Karpas-422 (cell line): ENCODE measurements at places on chromosomes 7 and 10.

DNA sequence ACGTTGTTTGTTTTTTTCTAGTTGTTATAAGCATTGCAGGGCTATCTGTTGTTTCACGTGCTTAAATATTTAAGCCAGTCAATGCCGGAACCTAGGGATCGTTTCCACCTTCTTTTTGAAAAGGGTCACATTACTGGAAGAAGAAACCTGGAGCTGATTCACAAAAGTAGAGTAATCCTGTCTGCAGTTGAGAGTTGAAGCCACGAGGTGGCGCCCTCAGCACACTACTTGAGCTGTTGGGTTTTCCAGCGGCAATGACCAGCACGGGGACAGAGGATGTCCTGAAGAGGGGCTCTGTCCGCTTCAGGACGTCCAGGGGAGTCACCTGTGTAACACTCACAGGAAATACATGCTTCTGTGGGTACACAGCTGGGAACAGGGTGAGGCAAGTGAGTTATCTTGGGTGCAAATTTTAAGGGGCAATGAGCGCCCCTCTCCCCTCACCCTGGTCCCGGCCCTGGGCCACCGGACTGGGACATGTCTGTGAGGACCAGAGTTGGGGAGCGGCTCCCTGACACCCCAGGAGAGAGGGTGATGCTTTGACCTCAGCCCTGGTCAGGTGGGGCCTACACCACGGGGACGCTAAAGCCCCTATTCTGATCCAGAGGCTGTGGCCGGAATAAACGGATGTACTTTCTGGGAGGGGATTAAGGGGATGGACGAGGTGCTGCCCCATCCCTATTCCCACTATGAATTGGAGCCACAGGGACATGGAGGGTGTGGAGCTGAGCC, 26.3 kb upstream of the WDFY4 start:
- DNase-seq: peak; percentile 89

- DNase-seq: no peak
Observed at GRCh38 chr10:88162852-88163251, 299.4 kb downstream of the PTEN start.

GRCh38 chr10:118551535-118552100, 43.8 kb downstream of the PRLHR start:
- DNase-seq: no peak

GRCh38 chr7:41006306-41006995, 696.4 kb downstream of the INHBA start:
- DNase-seq: no peak

DNA sequence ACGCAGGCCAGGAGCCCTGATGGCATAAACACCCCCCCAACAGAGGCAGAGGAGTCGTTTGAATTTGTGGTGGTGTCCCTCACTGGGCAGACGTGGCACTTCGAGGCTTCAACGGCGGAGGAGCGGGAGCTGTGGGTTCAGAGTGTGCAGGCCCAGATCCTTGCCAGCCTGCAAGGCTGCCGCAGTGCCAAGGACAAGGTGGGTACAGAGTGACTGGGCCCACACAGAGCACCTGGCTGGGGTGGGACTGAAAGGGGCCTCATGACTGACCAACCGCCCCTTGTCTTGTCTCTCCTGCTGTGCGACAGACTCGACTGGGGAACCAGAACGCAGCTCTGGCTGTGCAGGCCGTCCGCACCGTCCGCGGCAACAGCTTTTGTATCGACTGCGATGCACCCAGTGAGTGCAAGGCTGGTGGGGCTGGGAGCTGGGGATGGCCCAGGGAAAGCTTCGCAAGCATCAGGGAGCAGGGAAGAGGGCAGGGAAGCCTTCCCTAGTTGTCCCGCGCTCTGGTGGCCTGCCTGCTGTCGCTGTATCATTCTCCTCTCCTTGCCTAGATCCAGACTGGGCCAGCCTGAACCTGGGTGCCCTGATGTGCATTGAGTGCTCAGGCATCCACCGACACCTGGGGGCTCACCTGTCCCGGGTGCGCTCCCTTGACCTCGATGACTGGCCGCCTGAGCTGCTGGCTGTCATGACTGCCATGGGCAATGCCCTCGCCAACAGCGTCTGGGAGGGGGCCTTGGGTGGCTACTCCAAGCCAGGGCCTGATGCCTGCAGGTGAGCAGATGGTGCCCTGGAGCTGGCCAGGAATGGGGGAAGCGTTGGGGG, 25.4 kb downstream of the GBX1 start:
- no peak for DNase-seq

DNA sequence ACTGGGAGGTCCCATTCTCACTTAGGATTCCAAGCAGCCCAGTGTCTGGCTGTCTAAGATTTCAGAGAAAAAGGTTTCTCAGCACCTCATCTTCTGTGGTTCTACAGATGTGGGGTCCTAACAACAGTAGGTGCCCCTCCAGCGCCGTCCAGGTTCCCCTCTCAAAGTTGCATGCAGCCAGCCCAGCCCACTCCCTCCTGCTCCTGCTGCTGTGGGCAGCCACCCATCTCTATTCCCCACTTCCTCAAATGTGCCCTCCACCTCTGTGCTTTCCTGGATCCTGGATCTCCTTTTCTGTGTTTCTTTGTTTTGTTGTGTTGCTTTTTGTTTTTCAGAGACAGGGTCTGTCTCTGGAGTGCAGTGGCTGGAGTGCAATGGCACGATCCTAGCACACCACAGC, 13.3 kb upstream of the SLC18A3 start:
- DNase-seq: no peak

GRCh38 chr10:124650820-124651401, 93.3 kb downstream of the FAM53B start:
- DNase-seq: no peak

DNA sequence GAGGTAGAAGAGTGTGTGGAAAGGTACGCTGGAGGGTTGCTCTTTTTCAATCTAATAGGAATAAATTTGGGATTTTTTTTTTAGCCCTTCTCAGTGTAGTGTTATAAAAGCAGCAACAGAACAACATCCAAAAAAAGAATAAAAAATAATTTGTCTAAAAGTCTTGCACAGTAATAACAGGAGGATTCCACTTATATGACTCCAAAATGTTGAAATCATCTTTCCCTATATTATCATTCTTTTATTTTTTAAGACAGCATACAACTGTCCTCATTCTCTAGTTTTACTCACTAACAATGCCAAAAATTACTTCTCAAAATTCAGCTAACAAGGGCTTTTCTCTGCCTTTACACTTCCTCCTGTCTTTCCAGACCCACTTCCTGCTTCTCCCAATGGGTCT, 27.8 kb downstream of the IL2RA start:
- no peak for DNase-seq

- peak; percentile 72 for DNase-seq
Observed at GRCh38 chr10:119595676-119596515, 868 bp downstream of the TIAL1 start.

- DNase-seq: no peak
Observed at GRCh38 chr10:14543046-14543903, 212.6 kb upstream of the FRMD4A start.

DNA sequence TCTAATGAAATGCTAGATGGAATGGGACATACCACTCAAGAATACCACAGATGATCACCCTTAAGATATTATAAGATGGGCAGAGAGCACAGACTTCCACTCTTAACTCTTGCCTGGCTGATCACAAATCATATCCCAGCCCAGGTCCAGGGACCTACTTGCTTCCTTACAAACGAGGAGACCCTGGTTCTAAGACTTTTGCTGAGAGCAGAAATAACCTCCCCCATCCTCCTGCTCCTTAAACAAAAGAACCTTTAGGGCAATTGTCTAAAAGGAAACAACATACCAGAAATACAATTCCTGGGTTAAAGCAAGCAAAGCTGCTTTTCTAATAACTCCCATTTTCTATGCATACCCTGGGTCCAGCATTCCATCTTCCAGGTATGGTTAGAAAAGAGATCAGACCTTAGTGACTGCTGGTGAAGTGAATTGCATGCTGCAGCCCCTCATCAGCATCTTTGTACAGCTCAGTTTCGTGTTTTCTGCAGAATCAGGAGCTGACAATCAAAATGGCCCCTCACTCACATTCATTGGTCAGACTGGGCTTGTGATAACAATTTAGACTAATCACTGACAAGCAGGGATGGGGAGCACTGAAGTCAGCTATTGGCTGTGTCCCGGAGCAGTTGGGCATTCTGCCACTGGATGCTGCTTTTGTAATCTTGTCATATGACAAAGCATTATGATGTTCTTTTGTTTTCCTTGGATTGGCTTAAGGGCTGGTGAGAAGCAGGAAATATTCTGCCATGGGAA, 14.6 kb downstream of the IFIT3 start:
- no peak for DNase-seq

- no peak for DNase-seq
Observed at GRCh38 chr7:152709287-152710152, 33.6 kb upstream of the XRCC2 start.

DNA sequence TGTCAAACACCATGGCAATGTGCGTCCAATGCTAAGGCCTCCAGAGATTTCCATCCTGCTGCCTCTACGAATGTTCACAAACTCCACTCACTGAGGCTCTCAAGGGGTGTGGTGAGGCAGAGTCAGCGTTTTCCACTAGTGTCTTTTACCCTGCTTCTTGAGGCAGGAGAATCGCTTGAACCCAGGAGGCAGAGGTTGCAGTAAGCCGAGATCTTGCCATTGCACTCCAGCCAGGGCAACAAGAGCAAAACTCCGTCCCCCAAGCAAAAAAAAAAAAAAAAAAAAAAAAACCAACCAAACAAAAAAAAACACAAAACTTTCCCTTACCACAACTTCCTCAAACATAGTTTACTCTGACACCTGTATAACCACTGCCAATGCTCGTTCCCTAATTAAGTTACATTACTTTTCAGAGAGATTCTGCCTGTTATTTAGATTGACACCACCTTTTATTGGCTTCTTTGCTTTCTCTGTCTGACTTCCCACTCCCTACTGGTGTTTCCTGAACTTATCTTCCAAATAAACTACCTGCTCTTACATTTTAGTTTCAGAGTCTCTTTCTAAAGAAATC, 102.1 kb upstream of the ZNF746 start:
- no peak for DNase-seq

- no peak for DNase-seq
Observed at GRCh38 chr7:44184206-44184872, 4.9 kb downstream of the GCK start.

- DNase-seq: peak; percentile 79
Observed at GRCh38 chr7:24963218-24963617, 16.8 kb downstream of the OSBPL3 start.

- DNase-seq: no peak
Observed at GRCh38 chr10:78706256-78706655, 362.5 kb upstream of the ZMIZ1 start.
